ENCODE measurements at places on chromosomes 13 and 19.

- DNase-seq = no peak
Observed at GRCh38 chr19:29376855-29377354, 148.9 kb upstream of the VSTM2B start.

DNA sequence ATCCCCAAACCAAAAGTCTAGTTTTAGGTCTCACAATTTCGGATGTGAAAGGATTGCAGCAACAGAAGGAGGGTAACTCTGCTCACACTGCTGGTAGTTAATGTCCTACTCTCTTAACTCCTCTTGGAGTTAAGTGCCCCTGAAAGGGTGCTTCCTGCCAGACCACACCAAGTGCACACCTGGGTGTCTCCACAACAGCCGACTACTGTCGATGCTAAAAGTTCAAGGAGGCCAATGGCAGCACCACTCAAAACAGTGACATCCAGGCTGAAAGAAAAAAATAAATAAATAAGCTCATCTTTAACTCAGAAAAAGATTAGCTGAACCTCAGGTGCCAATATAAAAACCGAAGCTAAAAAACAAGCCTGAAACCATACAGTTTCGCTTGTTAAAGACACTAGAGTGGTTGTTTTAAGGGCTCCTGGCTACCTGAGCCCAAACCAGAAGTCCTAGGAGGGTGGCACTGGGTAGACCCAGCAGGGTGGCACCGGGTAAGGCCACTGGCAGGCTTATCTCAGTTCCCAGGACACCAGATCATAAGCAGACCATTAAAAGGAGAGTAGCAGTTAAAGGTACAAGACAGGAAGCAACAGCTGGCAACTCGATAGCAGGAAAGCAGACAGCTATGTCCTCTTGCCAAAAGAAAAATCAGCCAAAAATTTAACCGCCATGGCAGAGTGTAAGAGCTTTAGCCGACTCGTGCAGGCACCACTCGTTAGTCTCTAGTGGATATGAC, 39.3 kb downstream of the BRD4 start:
- no peak for DNase-seq

DNA sequence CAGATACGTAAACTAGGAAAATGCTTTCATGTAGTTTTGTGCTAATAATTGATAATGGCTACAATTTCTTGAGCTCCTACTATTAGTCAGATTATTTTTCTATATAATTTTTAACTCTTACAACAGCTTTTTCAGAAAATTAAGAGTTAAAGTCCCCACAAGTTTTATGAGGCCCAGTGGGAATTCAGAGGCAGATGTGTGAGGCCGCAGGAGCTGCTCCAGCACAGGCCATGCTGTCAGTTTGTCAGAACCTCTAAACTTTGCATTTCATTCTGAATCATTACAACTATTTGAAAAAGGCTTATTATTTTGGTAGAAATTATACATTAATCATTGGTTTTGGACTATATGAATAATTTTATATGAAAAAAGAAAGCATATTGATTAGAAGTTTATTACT, 370.8 kb downstream of the MYO16 start:
- DNase-seq = no peak

GRCh38 chr19:18785179-18786124, 5.7 kb downstream of the COMP start:
- peak; percentile 55 for DNase-seq

- no peak for DNase-seq
Observed at GRCh38 chr19:41957838-41958366, 1.2 kb downstream of the RABAC1 start.

GRCh38 chr13:94308832-94309231, 170.7 kb downstream of the DCT start:
- DNase-seq = no peak

- no peak for DNase-seq
Observed at GRCh38 chr19:39970425-39970674, 615 bp upstream of the PSMC4 start.

- DNase-seq = no peak
Observed at GRCh38 chr13:80979035-80979641, 638.2 kb upstream of the SPRY2 start.

GRCh38 chr13:111449041-111449440, 128.6 kb downstream of the TEX29 start:
- no peak for DNase-seq

GRCh38 chr19:10467104-10467706, 36.0 kb downstream of the KEAP1 start:
- no peak for DNase-seq

GRCh38 chr19:54172471-54173358, at the start of gene TMC4:
Gene TMC4, minus strand, starts transcription at chr19:54173160. Its CDS starts 43 bp downstream, at chr19:54173117.
- DNase-seq = no peak

- DNase-seq = no peak
Observed at GRCh38 chr13:72293206-72293605, 426.2 kb upstream of the DACH1 start.

DNA sequence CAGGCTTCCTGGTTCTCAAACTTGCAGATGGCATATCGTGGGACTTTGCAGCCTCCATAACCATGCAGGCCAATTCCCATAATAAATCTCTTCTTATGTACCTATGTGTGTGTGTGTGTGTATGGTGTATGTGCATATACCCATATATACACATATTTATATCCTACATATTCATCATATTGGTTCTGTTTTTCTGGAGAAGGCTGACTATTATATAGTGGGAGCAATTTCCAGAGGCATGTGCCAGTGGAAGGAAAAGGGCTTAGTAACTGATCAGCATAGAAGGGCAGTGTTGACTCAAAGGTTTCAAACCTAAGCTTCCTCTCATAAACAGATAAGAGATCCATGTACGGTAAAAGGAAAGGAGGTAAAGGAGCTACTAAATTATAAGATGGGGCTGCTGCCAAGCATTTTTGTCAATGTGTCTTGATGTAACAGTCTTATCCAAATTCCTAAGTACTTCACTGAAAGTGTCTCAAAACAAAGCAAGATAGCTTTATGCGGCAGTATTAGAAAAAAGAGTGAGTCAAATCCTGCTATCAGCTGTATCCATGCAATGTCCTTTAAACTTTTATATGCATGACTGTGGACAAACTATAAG, 432.1 kb downstream of the TBC1D4 start:
- no peak for DNase-seq

DNA sequence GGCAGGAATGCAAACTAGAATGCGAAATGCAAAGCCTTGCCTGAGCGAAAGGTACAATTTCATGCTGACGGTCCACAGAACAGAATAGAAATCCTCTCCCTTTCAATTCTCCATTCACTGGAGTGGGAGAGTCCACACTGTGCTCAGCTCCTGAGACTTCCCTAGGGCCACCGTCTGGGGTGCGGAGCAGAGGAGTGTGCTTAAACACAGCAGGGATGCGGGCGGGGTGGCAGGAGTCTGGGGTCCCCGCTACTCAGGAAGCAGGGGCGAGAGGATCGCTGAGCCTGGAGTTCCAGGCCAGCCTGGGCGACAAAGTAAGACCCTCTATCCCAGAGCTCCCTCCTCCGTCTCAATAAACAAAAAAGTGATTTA, 552 bp upstream of the ZNF816 start:
- DNase-seq = no peak

DNA sequence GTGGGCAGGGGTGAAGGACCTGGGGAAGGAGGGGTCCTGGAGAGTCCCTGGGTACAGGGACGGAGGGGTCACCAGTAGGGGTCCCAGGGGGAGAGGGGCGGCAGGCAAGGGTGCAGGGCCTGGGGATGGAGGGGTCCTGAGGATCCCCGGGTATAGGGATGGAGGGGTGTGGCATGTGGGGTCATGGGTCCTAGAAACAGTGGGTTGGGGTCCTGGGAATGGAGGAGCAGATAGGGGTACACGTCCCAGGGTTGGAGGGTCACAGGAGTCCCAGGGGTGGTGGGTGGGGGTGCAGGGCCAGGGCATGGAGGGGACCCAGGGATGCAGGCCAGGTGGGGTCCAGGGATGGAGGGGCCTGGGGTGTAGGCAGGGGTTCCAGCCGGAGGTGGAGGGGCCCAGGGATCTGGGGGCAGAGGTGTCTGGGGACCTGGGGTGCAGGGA, 1.4 kb downstream of the BTBD2 start:
- DNase-seq = no peak

DNA sequence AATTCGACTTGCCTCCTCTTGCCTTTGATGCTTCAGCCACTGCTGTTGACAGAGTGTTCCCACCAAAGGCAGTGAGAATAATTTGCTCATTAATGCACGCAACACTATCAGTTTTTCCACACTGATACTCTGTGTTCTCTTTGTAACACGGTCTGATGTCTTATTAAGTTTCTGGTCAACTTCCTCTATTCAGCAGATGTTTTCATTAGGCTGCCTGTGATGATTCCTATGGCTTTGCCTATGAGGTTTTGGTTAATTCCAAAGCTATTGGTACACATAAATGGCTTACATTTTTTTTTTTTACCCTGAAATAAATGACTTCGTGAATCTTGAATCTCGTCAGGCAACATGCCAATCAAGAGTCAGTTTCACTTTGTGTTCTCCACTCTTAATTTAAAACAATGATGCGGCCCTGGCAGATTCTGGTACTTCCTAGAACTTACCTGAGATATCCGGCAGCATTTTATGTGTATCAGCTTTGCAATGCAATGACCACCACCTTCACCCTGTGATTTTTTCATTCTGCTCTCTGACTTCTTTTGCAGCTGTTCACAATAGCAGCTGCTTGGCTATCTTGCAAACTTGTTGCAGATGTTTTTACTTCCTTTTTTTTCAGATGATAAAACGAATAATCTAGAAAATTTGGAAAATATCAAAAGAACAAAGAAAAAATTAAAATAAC, 27.5 kb upstream of the KL start:
- no peak for DNase-seq

DNA sequence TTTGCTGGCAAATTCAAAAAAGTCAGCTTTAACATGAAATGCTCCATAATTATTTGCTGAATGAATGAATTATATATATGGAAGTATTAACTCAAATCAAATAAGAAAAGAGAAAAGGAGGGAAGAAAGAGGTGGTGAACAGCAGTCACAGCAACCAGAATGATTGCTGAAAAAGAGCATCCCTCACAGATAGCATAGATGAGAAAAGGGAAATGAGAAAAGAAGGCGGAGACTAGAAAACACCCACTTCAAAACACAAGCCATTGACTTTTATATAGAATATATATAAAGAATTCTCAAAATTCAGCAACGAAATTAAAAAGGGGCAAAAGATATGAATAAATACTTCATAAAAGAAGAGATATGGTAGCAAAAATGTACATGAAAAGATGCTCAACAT, 75.2 kb downstream of the CAB39L start:
- no peak for DNase-seq

GRCh38 chr19:43798546-43799409, 3.5 kb downstream of the LYPD5 start:
- peak; percentile 82 for DNase-seq
